ENCODE measurements at places on chromosomes 7 and 10.
A peak's percentile ranks its signal among the peaks of the same experiment; 100 is the strongest.

- DNase-seq: no peak
Measured at GRCh38 chr10:57716884-57717283, 550.8 kb downstream of the IPMK start.

DNA sequence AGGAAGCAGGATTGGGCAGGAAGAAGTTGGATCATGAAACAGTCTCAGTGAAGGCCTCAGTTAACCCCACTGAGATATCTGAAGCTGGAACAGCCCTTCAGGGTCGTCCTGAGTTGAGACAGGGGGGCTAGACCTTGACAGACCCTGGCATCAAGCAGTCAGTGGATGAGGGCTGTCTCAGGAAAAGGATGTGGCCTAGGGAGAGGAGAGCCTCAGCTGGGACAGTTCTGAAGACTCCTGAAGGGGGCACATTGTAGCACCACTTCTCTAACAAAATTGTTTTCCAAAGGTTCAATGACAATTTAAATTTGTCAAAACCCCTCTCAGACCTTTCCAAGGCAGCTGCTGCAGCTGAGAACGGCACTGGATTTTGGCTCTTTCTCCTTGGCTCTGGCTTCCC lies 15.8 kb upstream of the SLK start:
- DNase-seq: no peak

DNA sequence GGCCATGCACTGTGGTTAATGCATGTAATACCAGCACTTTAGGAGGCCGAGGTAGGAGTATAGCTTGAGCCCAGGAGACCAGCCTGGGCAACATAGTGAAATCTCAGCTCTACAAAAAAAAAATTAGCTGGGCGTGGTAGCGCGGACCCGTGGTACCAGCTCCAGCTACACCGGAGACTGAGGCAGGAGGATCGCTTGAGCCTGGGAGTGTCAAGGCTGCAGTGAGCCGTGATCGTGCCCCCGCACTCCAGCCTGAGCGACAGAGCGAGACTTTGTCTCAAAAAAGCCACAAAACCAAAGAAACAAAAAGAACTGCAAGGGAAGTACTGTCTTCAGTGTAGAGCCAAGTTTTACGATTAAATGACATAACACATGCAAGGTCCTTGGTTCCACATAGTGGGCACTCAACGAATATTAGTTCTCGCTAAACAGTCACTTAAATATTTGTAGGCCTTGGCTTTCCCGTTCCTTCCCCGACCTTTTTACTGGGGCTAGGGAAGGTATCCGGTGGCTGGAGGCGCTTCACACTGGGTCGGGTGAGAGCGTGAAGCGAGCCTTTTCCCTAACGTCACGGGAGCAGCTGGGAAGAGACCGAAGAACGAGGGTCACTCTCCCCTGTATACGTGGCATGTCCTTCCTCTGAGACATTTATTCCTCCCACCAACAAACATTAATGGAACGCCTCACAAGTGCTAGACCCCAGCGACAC lies 993 bp upstream of the SND1 start:
- peak; percentile 17 for DNase-seq

DNA sequence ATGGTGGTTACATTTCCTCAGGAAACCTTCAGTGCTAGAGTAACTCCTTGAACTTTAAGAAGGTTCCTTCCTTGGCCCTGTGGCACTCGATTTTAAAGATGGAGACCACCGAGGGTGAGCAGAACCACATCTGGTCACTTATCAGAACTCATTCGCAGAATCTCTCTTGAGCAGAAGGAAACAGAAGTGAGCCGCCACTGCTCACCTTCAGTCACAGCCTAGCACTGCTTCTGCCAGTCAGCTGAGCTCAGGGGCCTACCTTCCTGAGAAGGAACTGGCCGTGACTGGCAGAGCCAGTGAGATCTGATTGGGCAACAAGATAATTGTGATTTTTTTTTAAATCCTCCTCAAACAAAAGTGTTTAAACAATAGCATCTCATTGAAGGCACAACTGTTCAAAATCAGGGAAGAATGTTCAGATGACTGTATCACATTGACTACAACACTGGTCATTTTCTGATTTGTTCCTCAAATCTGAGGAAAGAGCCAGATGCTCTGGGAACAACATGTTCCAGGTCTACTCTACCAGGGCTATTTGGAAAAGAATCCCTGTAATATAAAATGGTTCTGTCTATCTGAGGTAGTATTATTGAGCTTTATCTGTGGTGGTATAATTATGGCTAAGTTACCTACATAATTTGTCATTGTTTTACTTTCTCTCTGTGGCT lies 2.7 kb upstream of the SYPL1 start:
- peak; percentile 8 for DNase-seq

- DNase-seq: no peak
Measured at GRCh38 chr7:1767524-1767923, 97.4 kb downstream of the ELFN1 start.

GRCh38 chr10:110516815-110517492 lies 19.2 kb downstream of the DUSP5 start:
- no peak for DNase-seq

GRCh38 chr7:26199301-26200037 lies 1.1 kb downstream of the HNRNPA2B1 start:
- DNase-seq: peak; percentile 71

GRCh38 chr7:2545746-2546425 lies 9.4 kb downstream of the BRAT1 start:
- no peak for DNase-seq

DNA sequence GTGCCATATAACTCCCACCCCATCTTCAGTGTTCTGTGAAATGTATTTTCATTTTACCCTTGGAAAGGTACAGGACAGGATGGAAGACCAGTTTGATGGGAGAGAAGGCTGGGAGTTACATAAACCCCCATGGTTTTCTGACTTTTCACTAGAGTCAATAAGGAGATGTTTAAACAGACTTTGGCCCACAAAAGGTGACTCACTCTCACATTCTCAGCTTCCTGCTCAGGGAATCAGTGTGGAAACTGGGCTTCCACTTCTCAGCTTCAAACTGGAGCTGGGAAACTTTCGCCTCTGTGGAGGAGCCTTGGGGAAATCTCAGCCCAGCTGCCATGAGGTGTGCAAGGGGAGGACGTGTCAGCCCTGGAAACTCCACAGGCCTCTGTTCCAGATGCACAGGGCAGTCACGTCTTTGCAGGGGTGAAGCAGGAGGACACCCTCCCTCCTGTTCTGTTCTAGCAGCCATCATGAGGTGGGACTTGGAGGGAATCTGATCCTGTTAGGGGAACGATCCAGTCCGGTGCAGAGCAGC lies 560.5 kb upstream of the GALNT17 start:
- no peak for DNase-seq

- no peak for DNase-seq
Measured at GRCh38 chr7:7792056-7792455, 73.6 kb upstream of the RPA3 start.

- peak; percentile 62 for DNase-seq
Measured at GRCh38 chr7:81484261-81484660, 285.6 kb downstream of the HGF start.

DNA sequence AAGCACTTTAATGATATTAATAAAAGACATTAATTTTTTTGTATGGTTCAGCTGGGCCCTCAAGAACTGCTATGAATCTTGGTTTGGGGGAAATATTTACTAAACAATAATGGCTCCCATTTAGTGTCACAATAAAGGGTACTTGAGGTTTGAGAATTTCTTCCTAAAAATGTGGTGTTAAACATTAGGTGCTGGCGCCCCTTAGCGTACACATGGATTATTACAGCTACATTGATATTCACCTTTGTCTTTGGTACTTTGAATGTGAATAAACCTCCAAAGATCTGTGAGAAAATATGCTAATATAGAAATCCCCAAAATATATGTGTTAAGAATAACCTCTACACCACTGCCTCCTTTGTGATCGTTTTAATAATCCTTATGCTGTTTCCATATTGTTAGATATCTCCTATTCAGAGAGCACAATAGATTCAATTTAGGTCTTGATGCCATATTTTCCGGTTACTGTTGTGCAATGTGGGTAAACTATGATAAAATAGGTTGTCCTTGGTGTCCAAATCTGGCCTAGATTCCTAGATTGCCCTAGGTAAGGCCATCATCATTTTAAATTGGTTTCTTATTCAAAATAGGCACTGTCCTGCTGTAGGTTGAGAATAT lies 161.8 kb upstream of the CACNA2D1 start:
- DNase-seq: peak; percentile 29

DNA sequence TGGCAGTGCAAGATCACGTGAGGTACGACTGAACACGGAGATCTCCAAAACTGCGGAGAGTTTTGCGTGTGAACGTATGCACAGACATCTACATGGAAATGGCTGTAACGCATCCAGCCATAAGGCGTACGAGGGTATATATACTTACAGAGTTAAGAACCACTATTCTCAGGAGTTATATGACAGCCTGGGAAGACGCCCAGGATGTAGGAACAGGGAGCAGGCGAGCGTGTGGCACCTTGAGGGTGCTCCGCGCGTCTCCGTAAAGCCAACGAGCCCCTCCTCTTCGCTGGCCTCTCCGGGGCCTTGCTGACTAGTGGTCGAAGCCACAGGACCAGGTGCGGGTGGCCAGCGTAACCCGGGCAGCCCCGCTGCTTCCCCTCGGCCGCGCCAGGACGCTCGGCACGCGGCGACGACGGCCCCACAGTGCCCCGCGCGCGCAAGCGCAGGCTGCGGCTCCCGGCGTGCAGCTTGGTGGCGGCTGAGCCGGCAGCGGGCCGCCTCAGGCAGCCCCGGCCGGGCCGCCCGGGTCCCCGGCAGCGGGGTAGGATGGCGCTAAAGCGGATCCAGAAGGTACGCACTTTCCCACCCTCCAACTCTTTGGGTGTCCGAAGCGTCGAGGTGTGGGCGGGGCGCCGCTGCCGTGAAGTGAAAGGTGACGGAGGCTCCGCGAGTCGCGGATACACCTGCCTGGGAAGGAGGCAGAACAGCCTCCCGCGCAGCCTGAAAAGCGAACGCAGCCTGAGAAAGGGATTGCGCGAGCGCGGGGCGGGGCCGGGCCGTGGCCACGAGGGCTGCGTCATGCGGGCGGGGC lies at the start of gene UBE2D4:
Gene UBE2D4 (plus strand): TSS at position 453 of the 814 bp plus-strand sequence. CDS start 97 bp downstream, at position 550.
- DNase-seq: peak; percentile 92

DNA sequence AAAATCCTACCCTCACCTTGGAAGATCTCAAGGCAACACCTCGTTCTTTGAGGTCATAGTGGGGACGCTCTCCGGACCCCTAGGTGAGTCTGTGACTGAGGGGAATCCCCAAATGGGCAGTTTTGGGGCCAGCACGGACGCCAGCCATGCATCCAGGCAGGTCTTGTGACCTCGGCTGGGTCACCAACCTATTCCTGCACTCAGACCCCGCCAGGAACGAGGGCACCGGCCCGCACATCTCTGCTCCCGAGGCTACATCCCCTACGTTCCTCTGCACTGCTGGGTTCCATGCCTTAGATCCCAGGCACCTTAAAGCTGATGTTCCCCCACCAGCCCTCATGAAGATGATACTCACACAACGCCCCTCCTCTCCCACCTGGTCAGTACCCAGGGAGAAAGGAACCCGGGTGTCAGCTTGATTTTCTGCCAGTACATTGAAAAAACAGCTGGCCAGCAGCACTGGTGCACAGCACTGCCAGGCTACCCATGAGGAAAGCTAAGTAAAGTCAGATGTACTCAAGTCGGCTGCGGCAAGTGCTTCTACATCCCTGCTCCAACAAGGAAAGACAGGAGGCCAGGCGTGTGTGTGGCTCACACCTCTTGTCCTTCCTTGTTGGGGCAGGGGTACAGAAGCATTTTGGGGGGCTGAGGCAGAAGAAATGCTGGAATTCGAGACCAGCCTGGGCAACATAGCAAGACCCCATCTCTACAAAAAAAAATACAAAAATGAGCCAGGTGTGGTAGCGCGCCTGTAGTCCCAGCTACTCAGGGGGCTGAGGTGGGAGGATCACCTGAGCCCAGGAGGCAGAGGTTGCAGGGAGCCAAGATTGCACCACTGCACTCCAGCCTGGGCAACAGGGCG lies 48.1 kb downstream of the DIP2C start:
- DNase-seq: peak; percentile 30

DNA sequence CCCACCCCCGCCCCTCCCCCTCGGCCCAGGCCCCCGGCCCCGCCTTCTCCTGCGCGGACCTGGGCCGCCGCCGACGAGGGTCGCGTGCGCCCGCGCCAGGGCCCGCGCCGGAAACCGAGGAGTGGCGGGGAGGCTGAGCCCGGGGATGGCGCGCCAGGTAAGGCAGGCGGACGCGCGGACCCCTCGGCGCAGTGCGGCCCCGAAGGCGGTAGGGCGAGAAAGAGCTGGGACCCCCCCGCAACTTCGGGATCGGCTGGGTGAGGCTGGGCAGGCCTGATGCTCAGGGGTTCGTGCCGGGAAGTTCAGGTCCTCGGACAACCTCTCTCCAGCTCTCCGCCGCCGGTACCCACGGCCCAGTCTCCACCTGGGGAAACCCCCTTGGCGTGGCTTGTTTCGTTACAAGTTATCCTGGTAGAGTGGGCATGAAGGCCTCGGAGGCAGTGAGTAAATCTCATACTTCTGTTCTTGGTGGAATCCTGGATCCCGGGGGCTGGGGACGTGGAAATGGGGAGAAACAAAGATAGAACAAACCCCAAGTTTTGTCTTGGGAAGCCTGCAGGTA lies 58.4 kb downstream of the ZNF467 start:
- peak; percentile 29 for DNase-seq

GRCh38 chr10:73206385-73206784 lies 38.5 kb downstream of the FAM149B1 start:
- DNase-seq: no peak

DNA sequence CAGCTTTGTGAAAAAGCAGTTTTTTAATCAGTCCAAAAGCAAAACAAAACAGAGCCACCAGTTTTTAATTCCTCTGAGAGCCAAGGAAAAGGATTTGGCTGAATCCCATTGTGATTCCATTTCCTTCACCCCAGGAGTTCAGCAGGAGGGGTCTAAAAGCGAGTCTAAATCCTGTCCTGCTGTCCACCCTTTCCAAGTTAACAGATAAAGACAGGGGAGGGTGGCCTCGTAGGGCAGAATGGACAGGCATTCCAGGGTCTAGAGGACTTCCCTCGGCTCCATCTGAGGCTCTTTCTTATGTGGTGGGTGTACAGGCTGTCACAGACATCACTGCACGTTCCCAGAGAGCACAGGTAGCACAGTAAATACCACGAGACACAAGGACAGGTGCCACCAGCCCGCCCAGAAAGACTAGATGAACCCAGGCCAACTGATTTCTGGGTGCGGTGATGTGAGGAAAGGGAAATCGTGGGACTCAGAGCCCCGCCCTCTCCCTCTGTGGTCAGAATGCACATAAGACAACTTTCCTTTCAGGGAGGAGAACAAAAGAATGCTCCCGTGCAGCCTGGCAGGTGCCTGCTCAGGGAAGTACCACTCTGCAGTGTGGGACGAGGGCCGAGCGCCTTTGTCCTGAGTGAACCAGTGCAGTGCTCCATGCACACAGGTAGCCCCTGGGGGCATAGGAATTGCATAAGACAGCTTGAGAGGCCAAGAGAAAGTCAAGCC lies 119.7 kb downstream of the ABLIM1 start:
- DNase-seq: peak; percentile 89
